Colonic mucosa (tissue), 4 donors: ENCODE measurements at places on chromosomes 2 and 18. TPM values are rescaled to one million over a fixed set of nuclear protein-coding genes. Genes with fewer than 3 reads are reported as not detected.

Gene GRHL1
- total RNA-seq = 1.6 TPM

Gene GRP
- total RNA-seq = not detected

Gene EXOC6B
- total RNA-seq = 28.8 TPM

Gene CNDP1
- total RNA-seq = not detected

Gene PARD6G
- 1.2 TPM for total RNA-seq

GRCh38 chr2:3242747-3243369 is 134.8 kb downstream of the EIPR1 start:
- no peaks in the 10 kb centered on the region for H3K4me1 ChIP-seq
- H3K36me3 ChIP-seq = no peaks in the 10 kb centered on the region
- no peak overlapping the region for H3K27ac ChIP-seq
- no peak for DNase-seq

DNA sequence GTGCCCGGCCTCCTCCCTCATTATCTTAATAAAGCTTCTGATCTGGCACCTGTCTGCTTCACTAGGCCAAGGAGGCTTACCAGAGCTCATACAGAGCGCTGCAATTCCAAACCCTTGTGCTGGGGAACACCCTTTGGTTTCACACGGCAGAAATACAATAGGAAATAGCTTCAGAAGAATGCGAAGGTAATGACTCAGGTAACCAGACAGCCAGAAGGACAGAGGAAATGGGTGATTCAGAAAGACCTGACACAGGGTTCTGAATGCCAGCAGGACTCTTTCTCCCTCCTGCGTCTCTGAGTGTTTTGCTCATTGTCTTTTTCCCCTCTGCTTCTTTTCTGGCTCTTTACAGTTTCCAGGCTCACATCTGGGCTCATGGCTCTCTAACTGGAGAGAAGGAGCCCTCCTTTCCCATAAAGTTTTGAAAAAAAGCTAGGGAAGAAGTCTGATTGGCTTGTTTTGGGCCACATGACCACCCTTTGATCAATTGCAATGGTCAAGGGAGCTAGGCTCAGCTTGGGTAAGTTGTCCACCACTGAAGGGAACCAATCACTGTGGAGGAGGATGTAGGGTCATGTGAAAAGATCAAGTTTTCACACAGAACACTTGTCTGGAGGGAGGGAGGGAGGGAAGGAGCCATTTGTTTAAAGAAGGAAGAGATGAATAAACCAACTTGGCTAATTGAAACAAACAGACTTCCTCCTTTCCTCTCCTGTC is 90.5 kb upstream of the UPP2 start:
- DNase-seq = no peak
- H3K27me3 ChIP-seq = no peaks in the 10 kb centered on the region
- no peak overlapping the region for H3K4me3 ChIP-seq
- no peaks in the 10 kb centered on the region for H3K4me1 ChIP-seq
- H3K27ac ChIP-seq = no peak overlapping the region
- no peaks in the 10 kb centered on the region for H3K36me3 ChIP-seq

GRCh38 chr18:22342625-22343024 is 75.1 kb downstream of the CTAGE1 start:
- peak overlapping the region; percentile 46 for H3K27ac ChIP-seq
- H3K4me1 ChIP-seq = peaks cover 5% of the 10 kb centered on the region
- H3K36me3 ChIP-seq = no peaks in the 10 kb centered on the region
- no peak overlapping the region for H3K4me3 ChIP-seq

DNA sequence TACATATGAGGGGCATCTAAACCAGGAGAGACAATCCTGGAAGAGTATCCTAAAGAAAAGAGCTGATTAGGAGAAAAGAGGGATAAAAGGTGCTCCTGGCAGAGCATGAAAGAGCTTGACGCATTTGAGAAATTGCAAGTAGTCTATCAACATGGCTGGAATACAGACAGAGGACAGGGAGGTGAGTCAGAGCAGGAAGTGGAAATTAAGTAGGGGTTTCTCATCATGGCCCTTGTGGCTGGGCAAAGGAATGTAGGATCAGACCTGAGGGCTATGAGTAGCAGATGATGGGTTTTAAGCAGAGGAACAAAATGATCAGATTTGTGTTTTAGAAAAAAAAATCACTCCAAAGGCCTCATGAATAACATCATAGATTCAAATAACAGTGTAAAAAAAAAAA is 49.2 kb upstream of the UGP2 start:
- H3K36me3 ChIP-seq = no peaks in the 10 kb centered on the region
- H3K27ac ChIP-seq = no peak overlapping the region
- no peak overlapping the region for H3K4me3 ChIP-seq
- H3K27me3 ChIP-seq = no peaks in the 10 kb centered on the region
- no peaks in the 10 kb centered on the region for H3K4me1 ChIP-seq

DNA sequence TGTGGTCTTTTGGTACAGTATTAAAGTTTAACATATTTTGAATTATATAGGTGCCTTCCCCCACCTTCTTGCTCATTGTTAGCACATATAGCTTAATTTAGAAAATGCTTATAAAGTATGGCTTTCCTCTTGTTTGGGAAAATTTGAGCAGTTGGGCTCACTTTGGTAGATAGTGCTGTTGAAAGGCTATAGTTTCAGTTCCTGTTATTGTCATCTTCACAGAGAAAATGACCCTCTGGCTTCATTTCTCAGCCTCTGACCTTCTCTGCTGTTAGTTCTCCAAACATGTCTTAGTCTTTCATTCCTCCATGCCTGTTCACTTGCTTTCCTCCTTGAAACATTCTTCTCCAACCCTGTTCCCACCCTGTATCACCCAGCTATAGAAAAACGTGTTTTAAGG is 200.6 kb downstream of the WDR7 start:
- no peak overlapping the region for H3K4me3 ChIP-seq
- no peak for DNase-seq
- H3K36me3 ChIP-seq = no peaks in the 10 kb centered on the region
- no peaks in the 10 kb centered on the region for H3K4me1 ChIP-seq
- no peak overlapping the region for H3K27ac ChIP-seq

DNA sequence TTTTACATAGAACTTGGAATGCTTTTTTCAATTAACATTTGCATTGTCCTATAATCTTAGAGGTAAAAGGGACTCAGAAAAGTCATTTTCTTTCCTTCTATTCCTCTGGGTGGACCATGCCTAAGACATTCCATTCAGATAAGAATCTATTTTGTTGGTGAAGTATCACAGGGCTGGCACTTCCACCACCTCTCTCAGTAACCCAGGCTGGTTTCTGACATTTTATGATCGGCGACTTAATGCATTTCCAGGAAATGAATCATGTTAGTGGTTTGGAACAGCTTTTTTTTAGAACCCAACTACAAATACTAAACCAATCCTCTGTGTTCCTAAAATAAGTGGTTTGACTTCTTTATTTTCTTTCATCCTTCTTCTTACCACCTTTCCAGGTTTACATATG is 27.0 kb downstream of the GAD1 start:
- H3K4me3 ChIP-seq = no peak overlapping the region
- no peaks in the 10 kb centered on the region for H3K27me3 ChIP-seq
- DNase-seq = no peak
- no peaks in the 10 kb centered on the region for H3K4me1 ChIP-seq
